ENCODE measurements at places on chromosomes 1 and 21.
A peak's percentile ranks its signal among the peaks of the same experiment; 100 is the strongest.

DNA sequence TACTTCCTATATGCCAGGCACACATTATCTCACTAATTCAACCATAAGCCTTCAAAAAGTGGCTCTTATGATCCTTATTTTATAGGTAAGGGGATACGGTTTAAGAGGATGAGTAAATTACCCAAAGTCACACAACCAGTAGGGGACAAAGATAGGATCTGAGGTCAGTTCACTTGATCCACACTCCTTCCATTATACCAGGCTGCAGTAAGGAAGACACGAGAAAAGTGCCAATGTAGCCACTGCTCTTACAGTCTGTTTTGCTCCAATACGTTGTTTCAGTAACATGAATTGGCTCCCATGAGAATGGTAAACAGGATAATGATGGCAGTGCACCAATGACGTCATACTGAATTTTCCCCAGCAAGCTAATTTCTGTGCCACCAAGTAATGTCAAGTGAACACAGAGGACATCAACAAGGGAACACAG lies 15.4 kb upstream of the GUCA2A start:
- no peak for DNase-seq

DNA sequence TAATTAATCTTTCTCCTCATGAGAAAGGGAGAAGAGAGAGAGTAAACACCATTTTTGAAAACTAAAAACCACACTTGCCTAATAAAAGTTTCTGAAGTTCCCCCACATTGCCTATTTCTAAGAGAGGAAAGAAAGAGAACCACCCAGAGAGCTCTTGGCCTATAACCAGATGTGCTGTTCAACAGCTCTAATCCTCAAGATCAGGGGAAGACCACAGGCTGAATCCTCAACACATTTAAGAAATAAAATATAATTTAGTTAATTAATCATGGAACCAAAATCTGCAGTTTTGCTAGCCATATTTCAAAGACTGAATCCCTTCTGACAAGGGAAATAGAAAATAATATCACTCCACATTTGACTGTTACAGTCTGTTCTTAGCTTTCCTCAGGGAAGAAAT lies 11.9 kb downstream of the PRRX1 start:
- no peak for DNase-seq

GRCh38 chr21:35378881-35379280 lies 329.8 kb upstream of the RUNX1 start:
- no peak for DNase-seq

DNA sequence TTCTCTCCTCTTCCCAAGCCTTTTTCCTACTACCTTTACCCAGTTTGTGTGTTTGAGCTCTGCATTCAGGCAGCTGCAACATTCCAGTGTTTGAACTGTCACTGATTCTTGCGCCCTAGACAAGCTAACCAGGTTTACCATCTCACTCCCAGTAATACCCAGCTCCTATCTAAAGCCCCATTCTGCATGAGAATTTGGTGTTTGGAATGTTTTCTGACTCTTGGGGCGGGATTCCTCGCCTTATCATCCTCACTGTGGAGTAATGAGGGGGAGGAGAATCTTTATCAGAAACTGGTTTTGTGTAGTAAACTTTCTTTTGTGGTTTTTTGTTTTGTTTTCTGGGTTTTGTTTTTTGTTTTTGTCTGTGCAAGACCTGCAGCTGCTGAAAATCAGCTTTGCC lies 36.5 kb downstream of the NCF2 start:
- DNase-seq = no peak

- DNase-seq = no peak
Observed at GRCh38 chr1:116428576-116428975, 55.5 kb downstream of the ATP1A1 start.

- DNase-seq = peak; percentile 85
Observed at GRCh38 chr1:83508485-83509151, 490.3 kb downstream of the TTLL7 start.

- peak; percentile 17 for DNase-seq
Observed at GRCh38 chr1:244065063-244065793, 14.1 kb downstream of the ZBTB18 start.

DNA sequence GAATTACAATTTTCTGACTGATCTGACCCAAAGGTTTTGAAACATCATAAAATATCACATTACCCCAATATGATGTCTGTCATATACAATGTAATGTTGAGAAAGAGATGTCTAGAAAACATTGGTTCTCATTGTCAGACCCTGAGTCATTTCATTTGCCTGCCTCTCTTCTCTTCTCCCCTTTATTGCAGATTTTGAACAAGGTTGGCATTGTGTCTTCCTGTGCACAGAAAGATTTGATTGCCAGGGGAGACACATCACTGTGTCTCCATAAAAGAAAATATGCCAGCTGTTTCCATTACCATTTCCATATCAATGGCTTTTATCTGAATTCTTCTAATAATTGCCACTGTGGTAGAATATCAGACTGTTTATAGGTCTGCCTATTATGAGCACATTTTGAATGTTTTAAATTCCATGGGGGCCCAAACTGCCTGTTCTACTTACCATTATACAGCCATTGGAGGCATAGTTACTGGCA lies 65.6 kb downstream of the IFI44 start:
- peak; percentile 32 for DNase-seq

DNA sequence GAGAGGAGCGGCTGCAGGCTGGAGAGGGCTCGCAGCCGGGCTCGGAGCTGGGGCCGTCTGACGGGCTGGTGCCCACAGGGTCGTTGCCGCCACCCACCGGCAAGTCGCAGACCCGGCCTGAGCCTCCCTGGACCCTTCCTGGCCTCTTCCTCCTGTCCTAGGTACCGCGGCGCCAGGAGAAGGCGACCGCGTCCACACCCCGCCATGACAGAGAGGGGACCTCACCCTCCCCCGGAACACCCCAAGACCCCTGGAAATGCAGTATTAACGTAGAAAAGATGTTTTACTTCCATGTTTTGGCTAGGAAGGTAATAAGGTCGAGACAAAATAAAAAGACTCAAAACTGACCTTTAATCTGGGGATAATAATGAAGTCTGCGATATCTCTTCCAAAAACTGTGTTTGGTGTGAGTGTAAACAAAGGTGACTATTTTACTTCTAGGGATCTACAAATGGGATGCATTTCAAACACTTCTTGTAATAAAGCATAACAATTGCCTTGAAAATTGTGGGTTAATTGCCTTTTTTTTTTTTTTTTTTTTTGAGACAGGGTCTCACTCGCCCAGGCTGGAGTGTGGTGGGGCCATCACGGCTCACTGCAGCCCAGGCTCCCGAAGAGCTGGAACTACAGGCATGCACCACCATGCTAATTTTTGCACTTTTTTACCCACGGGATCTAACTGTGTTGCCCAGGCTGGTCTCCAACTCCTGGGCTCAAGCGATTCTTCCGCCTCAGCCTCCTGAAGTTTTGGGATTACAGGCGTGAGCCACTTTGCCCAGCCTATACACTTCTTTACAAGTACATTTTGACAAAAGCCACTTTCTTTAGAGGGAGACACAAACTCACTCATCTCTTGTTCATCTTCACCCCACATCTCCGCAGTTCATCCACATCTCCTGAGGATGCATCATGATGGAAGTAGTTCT lies 838 bp upstream of the RSRP1 start:
- DNase-seq = no peak

DNA sequence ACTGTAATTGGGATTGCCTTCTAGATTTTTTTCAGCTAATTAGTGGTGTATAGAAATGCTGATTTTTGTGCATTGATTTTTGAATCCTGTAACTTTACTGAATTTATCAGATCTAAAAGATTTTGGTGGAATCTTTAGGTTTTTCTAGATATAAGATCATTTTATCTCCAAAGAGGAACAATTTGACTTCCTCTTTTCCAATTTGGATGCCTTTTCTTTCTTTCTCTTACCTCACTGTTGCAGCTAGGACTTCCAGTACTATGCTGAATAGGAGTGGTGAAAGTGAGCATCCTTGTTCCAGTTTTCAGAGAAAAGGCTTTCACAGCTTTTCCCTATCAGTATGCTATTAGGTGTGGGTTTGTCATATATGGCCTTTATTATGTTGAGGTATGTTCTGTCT lies 53.6 kb downstream of the TESK2 start:
- DNase-seq = no peak

DNA sequence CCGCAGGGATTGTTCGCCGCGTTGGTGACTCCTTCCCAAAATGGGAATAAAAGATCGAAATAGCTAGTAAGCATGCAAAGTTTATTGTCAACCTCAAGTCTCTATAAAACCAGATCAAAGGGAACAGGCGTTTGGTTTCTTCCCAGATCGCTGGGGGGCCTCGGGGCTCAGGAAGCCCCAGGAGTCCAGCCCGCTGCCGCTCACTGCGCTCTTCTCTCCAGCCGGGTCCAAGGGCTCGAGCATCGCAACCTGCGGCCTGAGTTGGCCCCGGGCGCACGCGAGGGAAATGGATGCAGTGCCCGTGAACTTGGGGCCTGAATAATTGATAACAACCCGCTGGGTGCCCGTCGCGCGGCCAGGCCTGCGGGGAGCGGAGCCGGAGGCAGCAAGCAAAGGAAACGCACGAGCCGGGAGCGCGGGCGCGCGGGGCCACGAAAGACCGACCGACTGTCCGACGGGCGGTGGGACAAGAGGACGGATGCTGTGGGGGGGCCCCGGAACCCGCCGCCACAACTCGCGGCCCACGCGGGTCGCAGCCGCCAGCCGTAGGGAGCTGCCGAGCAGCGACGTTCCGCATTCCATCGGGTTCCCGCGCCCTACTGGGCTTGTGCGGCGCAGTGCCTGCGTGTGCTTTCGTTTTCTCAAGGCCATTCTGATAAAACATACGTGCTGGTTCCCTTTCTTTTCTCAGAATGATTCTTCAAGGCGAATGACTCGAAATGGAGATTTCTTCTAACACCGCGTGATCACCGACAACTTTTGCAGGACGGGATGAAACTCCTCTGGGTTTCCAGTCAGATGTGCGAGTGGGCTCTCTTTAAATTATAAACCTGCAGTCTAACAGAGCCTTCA lies 14.0 kb upstream of the ALX3 start:
- peak; percentile 54 for DNase-seq

- DNase-seq = no peak
Observed at GRCh38 chr1:46077644-46078043, 54.8 kb downstream of the PIK3R3 start.

GRCh38 chr1:228933753-228934152 lies 198.5 kb downstream of the RHOU start:
- no peak for DNase-seq

- no peak for DNase-seq
Observed at GRCh38 chr1:1120096-1120495, 4.2 kb upstream of the C1orf159 start.

DNA sequence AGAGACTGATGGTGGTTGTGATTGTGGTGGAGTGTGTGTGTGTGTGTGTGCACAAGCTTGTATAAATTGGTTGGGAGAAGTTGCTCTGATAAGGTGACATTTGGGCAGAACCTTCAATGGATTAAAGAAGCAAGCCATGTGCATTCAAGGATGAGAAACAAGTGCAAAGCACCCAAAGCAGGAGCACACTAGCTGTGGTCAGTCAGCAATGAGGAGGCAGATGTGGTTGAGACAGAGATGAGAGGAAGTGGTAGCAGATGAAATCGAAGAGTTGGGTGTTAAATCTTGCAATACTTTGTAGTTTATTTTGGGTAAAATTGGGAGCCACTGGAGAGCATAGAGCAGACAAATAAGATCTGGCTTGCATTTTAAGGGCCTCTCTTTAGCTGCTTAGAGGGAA lies 4.4 kb upstream of the PGBD5 start:
- DNase-seq = no peak

GRCh38 chr1:42720868-42721267 lies 19.2 kb downstream of the CLDN19 start:
- DNase-seq = no peak

DNA sequence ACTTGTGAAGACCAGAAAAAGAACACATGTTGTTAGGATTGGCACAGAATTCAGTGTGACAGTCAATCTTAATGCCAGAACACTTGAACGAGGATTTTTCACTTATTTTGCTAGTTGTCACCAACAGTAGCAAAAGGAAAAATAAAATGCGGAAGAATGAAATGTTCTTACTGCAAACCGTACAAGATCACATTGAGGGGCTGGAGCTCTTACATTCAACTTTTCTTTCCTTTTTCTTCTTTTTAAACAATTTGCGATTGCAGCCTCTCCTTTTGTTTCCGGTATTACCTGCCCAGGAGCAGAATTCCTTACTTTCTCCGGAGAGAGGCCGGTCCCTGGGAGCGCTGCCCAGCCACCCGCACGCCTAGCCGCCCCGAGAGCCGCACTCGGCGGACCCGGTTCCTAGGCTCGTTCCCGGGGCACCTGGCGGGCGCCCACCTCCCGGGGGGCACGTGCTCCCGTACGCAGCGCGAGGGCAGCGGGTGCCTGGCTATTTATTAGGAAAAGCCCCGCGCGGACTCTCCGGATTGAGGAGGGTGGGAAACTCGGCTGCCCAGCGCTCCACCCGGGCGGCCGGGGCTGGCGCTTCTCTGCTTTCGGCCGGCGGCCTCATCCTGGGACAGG lies 1.2 kb upstream of the CAMTA1 start:
- DNase-seq = no peak

GRCh38 chr1:16127676-16128337 lies 28.1 kb downstream of the EPHA2 start:
- no peak for DNase-seq

DNA sequence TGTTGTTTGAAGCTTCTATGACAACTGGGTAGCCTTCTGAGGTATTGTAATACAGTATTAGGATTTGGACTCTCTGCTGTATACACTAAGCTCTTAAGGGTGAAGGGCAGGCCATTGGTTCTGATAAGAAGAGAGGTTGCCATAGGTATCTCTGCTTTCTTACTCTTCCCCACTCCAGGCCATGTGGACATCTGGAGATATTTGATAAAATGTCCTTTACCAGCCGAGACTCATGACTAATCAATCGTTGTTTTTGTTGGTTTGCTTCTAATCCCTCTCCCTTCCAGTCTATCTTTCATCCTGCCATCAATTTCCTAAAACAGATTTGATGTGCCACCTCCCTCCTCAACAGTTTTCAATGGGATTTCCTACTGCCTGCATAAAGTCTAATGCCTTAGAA lies 64.6 kb upstream of the WDR26 start:
- DNase-seq = peak; percentile 59

DNA sequence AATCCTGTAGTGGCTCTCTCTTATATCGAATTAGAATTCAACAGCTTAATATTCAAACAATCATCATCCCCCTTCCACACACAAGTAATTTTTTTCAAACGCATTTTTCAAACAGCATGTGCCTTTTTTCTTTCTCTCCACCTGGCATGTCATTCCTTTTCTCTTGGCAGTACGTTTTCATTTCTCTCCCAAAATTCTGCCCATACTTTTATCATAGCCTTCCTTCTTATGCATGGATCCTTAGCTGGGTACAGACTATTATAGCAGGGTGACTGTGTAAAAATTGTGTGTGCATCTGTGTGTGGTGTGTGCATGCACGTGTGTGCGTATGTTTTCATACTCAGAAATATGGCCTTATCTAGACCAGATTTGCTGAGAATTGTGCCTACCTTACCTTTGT lies 184.3 kb downstream of the ZC3H11B start:
- no peak for DNase-seq

- no peak for DNase-seq
Observed at GRCh38 chr1:162283657-162284056, 93.0 kb downstream of the SPATA46 start.

- DNase-seq = peak; percentile 67
Observed at GRCh38 chr21:33844104-33844889, 71.3 kb downstream of the ATP5PO start.

DNA sequence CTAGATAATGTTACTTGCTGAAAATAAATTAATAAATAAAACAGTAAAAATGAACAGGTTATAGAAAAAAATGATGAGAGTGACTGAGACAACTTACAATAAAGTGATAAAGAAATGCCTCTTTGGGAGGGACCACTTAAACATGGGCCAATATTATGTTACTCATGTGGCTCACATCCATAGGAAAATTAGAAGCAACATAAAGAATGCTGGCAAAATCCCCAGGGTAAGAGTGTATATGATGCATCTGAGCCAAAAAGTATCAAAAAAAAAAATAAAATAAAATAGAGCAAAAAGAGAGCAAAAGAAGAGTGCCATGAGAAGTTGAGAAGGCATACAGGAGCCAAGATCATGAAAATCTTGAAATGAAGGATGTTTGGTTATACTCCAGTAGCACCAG lies 818.0 kb downstream of the LTN1 start:
- DNase-seq = no peak

All from M059J (cell line).